ENCODE measurements at places on chromosomes 7 and 10.

DNA sequence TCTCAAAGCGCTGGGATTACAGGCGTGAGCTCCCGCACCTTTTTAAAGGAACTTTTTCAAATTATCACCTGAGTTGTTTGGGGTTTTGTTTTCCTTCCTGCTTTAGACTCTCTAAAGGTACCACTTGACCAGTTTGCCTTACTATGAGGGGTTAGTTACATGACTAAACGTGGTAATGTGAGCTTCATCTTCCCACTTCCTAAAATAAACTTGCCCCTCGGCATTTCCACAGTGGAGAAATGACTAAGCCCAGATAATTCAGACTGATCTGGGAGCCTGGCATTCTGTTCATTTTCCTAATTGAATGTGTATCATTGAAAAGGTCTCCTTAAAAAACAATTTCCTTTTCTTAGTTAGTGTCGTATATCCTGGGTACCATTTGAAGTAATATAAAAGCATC is 163.4 kb downstream of the PLXDC2 start:
- no peak for DNase-seq

GRCh38 chr7:4091767-4092166 is 590.3 kb upstream of the FOXK1 start:
- DNase-seq = no peak

DNA sequence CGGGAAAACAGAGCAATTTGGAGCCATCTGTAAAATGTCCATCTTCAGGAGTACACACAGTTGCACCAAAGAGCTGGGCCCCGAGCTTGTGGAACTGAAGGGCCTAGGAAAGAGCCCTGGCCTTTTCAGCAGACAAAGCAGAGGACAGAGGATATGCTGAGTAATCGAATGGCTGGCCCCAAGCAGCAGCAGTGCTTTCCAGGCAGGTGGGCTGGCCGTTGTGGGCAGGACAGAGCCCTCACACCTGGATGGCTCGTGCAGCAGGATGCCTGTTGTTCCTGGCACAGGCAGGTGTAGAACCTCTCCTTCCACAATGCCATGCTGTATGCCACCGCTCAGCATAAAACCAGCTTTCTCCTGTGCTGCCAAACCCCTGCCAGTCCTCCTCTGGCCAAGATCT is 32.5 kb upstream of the TNS3 start:
- DNase-seq = no peak

- no peak for DNase-seq
These were observed 74.3 kb downstream of the NEBL start for GRCh38 chr10:20822825-20823224.

All from tongue (tissue), 3 donors.